GM12892 (cell line): ENCODE measurements at places on chromosomes 11 and 22.

DNA sequence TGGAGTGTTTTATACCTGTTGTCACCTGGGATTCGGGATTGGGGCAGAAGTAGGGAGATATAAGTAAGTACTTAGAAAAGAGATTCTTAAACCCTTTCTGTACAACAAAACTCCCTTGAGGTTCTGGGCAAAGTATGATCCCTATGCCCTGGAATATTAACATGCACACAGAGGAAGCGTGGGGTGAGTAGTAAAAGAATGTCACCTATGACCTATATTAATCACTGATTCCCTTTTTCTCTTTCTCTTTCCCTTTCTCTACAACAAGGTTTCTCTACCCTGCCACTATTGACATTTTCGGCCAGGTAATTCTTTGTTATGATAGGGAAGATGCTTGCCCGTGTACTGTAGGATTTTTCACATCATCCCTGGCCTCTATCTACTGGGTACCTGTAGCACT is 209.7 kb upstream of the PLET1 start:
- DNase-seq, result no peak

DNA sequence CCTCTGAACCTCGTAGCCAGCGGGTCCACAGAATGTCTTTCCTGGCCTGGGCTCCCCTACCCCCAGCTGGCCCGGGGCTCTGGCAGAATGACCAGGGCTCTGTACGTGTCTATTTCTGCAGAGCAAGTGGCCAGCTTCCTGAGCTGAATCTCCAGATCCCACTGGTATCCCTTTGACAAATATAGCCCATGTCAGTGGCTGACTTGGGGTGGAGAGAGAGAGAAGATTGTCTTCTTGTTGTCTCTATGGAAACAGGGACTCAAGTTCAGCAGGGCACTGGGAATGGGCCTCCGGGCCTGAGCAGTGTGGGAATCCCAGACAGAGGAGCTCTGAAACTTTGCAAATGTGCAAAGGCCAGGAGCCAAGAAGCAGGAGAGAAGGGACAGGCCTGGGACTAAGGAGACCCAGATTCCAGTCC is 33.9 kb downstream of the ANO1 start:
- DNase-seq, result no peak

DNA sequence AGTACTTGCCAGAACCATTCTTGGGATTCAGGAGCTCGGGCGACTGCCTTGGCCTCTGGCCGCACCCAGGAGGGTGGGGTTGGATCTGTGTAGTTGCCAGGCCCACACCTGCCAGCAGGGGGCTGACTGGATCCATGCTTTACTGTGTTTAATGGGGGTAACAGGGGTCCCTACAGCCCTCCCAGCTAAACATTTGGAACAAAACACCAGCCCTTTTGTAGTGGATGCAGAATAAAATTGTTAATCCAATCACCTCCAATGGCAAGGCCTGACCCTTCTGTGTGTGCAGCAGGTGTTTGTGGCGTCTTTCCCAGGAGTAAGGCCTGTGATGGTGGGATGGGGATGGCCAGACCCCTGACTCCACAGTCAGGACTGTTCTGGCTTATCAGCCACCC is 22.5 kb downstream of the SUN2 start:
- peak; percentile 64 for DNase-seq

DNA sequence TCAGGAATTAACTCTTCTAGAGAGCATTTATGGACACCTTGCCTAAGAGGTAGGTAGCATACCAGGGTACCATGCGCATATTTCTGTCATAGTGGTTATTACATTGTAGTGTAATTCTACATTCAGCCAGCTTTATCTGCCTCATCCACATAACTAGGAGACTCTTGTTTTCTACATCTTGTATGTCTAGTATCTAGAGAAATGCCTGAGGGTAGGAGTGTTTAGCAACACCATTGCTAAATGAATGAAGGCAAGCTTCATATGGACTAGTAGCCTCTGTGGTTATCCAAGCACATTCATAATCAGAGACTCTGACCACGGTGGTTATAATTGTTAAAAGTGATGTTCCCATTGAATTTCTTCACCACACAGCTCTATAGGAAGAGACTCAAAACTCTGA is 107.9 kb downstream of the NTM start:
- no peak for DNase-seq

- DNase-seq, result no peak
Observed at GRCh38 chr11:65430406-65431217, 8.0 kb downstream of the NEAT1 start.

DNA sequence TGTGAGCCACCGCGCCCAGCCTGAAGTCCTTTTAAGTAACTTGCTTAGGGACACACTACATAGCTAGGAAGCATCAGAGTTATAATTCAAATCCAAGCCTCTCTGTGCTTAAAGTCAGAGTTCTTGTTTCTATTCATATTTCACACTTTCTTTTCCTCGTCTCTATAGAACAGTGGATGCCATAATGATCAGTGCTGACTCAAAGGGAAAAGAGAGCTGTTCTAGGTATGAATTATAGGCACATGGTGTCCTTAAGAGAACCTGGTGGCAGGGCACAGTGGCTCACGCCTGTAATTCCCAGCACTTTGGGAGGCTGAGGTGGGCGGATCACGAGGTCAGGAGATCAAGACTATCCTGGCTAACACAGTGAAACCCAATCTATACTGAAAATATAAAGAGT is 400.2 kb upstream of the DDI1 start:
- no peak for DNase-seq

GRCh38 chr11:1297011-1297575 is 12.3 kb downstream of the TOLLIP start:
- no peak for DNase-seq

- DNase-seq, result no peak
Observed at GRCh38 chr11:128576555-128576954, 10.8 kb downstream of the ETS1 start.

GRCh38 chr11:86144846-86145245 is 76.0 kb upstream of the PICALM start:
- no peak for DNase-seq

DNA sequence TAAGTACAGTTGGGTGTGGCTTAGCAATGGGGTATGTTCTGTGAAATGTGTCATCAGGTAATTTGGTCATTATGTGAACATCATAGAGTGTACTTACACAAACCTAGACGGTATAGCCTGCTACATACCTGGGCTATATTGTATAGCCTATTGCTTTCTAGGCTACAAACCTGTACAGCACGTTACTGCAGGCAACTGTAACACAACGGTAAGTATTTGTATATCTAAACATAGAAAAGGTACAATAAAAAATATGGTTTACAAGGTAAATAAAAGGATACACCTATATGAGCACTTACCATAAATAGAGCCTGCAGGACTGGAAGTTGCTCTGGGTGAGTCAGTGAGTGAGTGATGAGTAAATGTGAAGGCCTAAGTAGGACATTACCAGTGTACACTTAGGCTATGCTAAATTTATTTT is 73.1 kb upstream of the GDPD4 start:
- no peak for DNase-seq

GRCh38 chr11:134047586-134047999 is 21.3 kb upstream of the JAM3 start:
- DNase-seq, result no peak

DNA sequence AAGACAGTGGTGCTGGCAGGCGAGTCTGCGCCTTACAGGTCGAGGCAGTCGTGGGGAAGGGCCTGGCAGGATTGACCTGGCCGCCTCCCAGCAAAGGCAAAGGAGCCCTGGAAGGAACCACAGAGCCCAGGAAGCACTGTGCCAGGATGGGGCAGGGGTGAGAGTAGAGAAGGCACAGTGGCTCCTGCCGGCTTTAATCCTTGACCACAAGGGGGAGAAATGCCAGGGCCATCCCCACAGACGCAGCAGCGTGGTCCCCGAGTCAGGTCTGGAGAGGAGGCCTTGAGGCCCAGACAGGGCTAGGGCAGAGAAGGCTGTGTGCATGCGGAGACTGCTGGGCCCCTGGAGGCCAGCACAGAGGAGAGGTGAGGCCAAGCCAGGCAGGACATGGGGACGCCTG is 9.9 kb upstream of the NDUFS8 start:
- DNase-seq, result no peak

GRCh38 chr11:118168751-118169150 is 7.7 kb downstream of the SCN2B start:
- DNase-seq, result no peak

DNA sequence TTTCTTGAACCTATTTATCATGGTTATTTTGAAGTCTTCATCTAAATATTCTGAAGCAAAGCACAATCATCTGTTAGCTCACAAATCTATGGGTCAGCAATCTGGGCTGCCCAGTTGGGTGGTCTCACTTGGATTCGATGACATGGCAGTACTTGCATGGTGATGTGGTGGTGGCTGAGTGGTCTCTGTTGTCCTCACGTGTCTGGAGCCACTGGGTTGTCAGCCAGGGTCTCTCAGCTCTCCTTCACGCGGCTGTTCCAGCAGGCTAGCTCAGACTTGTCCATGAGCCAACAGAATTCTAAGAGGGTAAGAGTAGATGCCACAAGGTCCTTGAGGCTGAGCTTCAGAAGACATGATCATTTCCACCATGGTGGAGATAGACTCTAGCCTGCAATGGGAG is 66.4 kb upstream of the KCNQ1OT1 start:
- DNase-seq, result no peak

GRCh38 chr22:47580121-47580520 is 817.7 kb downstream of the TBC1D22A start:
- no peak for DNase-seq

DNA sequence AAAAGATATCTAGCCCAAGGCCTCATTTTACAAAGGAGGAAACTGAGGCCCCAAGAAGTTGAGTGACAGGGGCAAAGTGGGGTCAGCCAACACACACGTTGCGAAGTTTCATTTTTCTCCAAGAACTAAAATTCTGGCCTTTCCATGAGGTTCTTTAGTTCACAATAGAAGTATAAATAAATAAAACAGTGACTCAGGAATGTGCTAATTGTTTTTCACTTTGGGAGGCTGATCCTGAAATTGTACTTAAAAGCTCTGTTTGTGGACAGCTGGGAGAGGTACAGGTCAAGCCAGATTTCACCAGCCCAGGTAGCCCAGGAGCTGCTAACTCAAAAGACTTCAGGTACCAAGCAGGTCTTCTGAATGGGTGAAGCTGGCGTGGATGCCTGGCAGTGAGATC is 105.2 kb downstream of the TRAF6 start:
- DNase-seq, result no peak

DNA sequence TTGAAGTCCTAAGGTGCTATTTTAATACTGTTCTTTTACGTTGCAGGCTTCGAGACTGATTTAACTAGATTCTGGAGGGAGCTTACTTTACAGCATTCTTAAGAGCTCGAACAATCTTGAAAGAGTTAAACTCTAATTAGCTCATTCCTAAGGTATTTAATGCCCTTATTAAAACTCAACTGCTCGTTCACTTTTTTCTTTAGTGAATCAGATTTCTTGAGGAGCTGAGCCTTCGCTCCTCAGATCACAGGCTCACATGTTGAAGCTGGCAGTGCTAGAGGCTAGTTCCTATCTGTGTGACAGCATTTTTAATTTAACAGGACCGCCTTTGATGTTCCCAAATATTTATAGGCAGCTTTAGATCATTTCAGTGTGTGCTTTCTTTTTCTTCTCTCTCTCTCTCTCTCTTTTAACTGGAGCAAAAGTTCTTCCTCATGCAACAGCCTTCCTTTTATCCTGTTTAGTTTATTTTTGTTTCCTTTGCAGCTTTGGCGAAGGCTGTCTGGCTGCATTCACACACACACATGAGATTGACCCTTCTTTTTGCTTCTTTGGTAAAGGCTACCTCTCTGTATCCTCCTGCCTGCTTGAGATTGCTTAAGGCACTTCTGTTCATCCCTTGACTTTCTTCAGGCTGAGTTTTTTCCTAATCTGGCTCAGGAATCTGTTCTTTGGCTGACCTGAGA is 21.0 kb downstream of the ZNRF3 start:
- DNase-seq, result no peak

GRCh38 chr11:1882265-1883238 is 9.1 kb downstream of the PRR33 start:
- peak; percentile 98 for DNase-seq

DNA sequence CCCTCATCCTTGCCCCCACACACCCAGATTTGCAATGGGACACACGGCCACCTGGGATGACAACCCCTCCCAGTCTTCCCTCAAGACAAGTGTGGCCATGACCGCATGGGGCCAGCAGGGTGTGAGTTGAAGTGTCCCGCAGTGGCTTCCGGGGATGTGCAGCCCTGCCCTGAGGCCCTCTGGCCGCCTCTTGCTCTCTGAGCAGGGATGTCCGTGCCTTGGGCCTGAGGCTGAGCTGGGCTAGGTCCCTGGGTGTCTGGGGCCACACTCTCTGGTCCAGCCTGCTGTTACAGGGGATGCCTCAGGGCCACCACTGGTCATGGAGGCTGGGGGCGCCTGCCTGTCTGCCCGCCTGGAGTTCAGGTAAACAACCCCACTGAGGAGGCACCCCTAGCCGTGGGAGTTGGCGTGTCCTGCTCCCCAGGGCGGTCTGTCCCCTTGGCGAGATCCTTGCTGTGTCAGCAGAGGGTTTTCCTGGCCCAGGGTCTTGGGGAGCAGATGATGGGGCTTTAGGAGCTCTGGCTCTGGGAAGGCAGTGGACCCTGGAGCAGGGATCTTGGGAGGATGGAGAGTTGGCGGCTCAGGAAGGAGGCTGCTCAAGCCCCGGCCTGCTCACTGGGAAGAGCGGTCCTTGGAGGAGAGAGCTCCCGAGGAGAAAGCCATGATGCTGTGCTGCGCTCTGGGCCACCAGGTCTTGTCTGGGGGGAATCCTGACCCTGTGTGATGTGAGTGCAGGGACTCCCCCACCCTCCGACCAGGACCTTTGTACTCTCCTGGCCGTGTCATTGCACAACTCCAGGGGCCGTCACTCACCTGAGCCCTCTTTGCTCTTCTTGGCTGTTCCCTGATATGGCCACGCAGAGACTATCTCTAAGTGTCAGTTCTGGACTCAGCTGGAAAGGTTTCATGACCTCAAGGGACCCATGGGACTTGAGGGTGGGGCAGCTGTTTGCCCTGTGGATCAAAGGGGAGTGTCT is 67.9 kb downstream of the KCNQ1 start:
- peak; percentile 18 for DNase-seq
